Left renal cortex interstitium (tissue), 4 donors: ENCODE measurements at places on chromosomes 5 and 9. TPM values are rescaled to one million over a fixed set of nuclear protein-coding genes. Genes with fewer than 3 reads are reported as not detected.

C5orf52 gene
- not detected for polyA plus RNA-seq

DNA sequence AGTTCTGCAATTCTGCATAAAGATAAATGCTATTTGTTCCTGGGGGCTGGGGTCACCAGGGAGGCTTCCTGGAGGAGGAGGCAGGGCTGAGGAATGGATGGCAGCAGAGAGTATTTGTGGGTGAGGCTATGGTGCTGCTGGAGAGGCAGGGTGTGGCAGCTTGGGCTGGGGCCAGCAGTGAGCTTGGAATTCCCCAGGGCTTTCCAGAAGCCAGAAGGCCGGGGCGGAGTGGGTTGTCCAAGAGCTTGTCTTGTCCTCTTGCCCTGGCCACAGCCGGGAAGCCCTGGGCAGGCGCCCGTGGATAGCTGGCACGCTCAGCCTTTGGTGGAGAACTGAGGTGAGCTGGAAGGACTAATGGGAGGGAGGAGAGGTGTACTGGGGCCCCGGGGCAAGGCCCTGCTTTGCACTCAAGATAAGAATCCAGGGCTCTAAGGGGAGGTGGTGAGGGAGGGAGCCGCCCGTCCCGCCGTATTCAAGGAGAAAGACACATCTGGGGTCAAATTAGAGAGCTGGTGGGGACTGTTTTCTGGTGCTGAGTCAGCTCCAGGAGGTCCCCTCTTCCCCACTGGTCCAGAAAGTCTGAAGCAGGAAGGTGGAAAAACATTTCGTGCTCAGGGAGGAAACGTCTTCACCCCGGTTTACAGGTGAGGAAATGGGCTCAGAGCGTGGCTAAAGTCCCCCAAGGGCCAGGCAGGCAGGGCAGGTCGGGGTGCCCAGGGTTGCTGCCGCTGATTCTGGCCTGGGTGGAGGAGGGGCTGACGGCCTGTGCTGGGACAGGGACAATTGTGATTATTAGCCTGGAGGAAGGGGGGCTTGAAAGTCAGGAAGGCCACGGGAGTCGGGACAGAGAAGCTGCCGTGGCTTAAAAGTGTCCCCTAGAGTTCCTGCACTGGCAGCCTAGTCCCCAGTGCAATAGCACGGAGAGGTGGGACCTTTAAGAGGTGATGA is 26.9 kb upstream of the CNOT6 start:
- no peak for DNase-seq

MZB1 gene
- polyA plus RNA-seq = 0.48 TPM

DNA sequence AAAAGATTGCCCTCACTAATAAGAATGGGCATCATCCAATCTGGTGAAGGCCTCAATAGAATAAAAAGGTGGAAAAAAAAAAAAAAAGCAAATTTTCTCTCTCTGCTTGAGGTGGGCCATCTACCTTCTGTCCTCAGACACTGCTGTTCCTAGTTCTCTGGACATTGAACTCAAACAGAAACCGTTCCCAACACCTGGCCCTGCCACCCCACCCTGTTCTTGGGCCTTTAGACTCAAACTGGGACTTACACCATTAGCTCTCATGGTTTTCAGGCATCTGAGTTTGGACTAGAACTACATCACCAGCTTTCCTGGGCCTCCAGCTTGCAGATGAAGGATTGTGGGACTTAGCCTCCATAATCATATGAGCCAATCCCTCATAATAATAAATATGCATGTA is 71.0 kb downstream of the SSBP2 start:
- DNase-seq = no peak

- no peak for DNase-seq
Observed at GRCh38 chr9:121498487-121499176, 1.0 kb downstream of the GGTA1 start.

DNA sequence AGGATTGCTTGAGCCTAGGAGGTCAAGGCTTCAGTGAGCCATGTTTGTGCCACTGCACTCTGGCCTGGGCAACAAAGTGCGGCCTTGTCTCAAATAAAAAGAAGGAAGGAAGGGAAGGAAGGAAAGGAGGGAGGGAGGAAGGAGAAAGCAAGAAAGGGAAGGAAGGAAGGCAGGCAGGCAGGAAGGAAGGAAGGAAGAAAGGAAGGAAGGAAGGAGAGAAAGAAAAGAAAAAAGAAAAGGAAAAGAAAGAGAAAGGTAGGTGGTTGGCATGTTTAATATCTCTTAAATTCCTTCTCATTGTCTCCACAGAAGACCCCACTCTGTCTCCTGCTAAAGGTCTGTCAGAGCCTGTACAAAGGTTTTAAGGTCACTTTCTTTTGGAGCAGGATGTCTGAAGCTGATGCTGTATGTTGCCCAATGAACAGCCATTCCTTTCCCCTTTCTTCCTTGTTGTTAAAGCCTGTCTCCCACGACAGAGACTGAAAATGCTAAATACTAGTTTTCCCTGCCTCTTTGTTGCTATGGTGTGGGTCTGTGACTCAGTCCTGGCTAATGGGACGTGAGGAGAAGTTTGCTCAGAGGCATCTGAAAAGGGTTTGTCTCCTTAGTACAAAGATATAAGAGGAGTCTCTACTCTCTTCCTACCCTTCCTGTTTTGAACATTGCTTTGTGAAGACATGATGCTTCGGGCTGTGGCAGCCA is 213.3 kb downstream of the PCSK1 start:
- DNase-seq = no peak
